Caudate nucleus (tissue), 63 donors: ENCODE measurements at places on chromosomes 1 and 21.

DNA sequence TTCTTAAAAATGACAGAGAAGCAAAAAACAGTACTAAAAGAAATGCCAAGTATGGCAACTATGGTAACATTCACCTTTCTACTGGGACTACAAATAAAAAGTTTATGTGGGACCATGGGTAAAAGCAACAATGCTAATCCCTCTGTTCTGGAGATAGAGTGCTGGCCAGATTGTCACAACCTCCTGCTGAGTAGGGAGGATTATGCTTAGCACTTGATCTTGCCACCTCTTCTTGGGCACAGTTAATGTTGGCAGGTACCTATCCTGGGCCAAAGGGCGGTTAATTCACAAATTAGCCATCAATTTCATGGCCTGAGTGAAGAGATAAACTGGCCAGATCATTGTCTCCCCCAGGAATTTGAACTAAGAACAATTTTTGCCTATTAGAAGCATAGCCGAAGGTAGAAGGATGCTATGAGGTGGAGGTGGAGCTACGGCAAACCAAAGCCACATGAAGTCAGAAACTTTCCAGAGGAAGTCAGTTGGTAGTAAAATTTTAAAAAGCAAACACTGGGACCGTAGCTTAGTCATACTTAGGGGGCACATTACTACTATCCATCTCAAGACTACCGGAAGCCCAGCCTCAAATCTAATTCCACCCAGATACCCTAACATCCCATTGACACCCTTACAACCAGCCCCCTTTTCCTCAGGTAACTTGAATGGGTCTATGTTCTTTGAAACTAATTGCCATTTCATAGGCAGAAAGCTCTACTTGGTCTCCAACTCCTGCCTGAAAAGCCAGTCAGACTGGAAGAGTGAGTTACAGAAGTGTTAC is 2.7 kb downstream of the SCYL3 start:
- DNase-seq: no peak

GRCh38 chr1:98969798-98970490 is 34.7 kb downstream of the PLPPR5 start:
- DNase-seq: no peak

GRCh38 chr1:48030696-48031365 is 33.6 kb upstream of the TRABD2B start:
- DNase-seq: no peak

DNA sequence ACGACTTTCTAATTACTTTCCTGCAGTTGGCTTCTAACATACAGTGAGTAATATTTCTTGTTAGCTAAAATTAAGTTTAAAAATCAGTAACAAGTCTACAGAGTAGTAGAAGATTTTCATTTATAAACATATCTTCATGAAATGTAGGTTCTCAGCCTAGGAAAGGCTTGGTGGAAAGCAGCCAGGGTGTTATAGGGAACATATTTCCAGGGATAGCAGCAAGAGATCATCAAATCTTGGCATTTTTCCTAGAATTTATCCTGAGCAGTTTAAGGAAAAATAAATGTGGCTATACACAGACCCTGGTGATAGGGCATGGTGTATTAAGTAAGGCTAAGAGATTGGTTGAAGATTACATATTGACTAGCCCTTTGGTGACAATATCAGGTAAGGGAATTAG is 203.5 kb upstream of the NEGR1 start:
- no peak for DNase-seq

DNA sequence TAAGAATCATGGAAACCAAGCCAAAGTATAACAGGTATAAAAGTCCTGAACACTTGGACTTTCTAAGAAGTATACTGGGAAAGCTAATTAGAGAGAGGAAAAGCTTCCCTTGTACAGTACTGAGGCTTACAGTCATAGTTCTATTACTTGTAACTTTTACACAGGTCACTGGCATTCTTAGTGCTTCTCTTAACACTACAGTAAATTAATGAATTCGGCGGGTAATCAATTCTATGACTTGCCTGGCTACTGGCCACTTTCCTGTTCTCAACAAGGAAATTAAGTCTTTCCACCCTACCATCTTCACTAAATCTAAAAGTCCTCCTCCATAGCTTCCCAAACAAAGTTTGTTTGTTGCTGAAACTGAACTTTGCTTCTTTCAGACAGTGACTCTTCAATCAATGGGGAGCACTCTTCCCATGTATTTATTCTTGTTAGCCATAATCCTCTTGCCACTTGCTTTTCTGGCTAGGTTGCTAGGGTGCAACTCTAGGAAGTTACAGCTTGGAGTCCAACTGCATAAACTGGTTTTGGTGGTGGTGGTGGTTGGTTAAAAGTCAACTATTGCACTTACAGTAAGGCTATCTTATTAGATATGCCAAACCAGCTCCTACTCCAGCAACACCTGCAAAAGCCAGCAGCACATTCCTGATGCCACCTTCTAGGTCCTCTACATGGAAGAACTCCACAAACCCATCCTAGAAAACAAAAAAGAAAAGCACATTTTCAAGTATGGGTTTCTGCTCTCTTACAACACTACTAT is 2.4 kb downstream of the MCL1 start:
- no peak for DNase-seq

DNA sequence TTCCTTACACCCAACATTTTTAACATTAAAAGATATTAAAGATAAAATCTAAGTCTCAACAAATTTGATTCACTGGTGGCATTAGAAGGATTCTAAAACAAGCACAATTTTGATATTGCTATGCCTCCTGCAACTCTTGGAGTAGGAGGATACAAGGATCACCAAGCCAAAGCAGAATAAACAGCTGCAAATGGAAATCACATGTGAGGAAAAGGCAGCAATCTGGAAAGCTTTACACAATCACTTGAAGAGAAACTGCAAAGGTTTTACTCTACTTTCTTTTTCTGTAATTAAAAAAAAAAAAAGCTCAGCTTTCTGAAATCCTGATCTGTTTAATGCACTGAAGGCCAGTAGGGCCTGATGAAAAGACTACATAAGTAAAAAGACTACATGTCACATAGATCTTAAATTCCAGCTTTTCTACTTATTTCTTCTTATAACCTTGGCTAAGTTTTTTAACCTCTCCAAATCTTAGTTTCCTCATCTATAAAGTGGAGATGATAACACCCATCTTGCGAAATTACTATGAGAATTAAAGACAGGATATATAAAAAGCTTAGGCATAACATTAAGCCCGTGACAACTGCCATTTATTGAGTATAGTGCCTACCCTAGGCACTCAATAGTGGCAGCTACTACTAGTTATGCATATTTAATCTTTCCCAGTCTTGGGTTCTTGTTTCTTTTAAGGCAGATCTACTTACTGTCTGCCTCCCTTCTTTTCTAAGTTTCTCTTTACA is 73.5 kb downstream of the EPS15 start:
- no peak for DNase-seq

GRCh38 chr1:53449693-53450092 is 9.5 kb upstream of the DMRTB1 start:
- DNase-seq: no peak

- no peak for DNase-seq
Observed at GRCh38 chr1:121595089-121595488, 410.3 kb downstream of the SRGAP2C start.

DNA sequence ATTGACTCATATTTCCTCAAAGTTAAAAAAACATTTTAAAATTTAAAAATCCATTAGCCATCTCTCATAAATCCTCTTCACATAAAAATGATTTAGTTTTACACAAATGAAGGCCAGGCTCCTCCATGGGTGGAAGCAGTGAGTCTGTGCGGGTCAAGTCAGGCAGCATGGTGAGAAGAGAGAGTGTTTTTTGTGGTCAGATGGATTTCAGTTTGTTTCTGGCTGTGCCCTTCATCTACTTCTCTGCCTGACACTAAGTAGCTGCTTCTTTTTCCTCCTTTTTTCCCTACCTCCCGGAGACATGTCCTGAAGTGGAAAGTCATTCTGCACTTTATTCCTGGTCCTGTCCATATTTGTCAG is 10.3 kb downstream of the PLA2G4A start:
- DNase-seq: no peak

GRCh38 chr1:13570924-13571323 is 12.7 kb upstream of the PDPN start:
- DNase-seq: no peak

DNA sequence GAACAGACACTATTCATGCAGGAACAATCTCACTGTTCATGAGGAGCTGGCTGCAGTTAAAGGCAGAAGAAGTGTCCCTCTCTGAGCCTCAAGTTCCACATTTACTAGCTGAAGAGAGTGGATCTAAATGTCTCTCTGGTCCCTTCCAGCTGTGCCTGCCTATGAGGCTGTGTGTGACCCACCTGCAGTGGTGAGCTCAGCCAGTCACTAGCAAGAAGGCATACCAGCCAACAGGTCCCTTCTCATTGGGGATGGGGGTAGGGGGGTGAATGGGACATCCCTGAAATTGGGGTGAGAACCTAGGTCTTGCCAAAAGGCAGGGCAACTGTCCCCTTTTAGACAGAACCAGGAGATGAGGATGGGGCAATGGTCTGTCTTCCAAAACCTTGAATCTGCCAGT is 13.6 kb downstream of the RD3 start:
- no peak for DNase-seq

DNA sequence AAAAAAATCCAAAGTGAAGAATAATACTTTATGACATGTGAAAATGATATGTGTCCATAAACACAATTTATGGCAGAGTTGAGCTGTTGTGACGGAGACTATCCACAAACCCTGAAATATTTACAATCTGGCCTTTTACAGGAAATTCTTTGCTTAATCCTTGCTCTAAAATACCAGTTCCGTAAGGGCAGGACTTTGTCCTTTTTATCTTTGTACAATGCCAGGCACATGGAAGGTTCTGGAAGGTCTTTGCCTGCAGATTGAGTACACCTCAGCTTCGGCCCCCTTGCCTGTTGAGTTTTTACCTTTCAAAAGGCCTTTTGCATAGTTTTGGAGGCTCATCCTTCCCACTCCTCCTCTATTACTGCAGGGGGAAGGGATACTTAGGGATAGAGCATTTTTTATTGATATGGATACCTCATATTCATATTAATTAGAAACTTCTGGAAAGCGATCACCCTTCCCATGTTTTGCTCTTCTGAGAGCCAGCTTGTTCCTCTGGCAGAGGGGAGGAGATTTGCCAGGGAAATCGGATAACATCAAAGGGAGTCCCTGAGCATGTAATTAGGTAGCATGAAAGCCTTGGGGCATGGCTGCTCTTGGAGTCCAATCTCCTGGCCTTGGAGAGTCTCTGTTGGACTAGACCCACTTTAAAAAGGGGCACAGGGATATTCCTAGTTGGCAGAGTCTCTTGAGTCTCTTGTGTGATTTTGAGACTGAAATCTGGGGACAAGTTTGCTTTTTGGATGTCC is 217.1 kb downstream of the KCNJ6 start:
- DNase-seq: no peak

DNA sequence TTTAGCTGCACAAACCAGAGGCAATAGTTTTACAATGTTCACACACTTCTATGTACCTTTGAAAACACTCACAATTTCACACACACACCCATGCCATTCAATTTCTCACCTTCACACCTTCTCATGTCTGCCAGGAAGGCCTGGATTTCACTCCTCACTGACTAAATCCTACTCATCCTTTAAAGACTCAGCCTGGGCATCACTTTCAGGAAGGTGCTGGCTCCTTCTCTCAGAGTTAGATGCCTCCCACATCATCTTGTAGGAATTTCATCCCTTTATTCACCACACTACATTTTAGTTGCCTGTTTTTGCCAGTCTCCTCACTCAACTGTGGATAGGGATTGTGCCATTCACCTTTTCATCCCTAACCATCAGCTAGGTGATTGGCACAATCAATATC is 2.3 kb downstream of the IL20 start:
- DNase-seq: no peak

GRCh38 chr1:9229549-9229948 is 5.0 kb upstream of the H6PD start:
- no peak for DNase-seq

GRCh38 chr1:8384088-8384487 is 66.2 kb downstream of the SLC45A1 start:
- DNase-seq: no peak

DNA sequence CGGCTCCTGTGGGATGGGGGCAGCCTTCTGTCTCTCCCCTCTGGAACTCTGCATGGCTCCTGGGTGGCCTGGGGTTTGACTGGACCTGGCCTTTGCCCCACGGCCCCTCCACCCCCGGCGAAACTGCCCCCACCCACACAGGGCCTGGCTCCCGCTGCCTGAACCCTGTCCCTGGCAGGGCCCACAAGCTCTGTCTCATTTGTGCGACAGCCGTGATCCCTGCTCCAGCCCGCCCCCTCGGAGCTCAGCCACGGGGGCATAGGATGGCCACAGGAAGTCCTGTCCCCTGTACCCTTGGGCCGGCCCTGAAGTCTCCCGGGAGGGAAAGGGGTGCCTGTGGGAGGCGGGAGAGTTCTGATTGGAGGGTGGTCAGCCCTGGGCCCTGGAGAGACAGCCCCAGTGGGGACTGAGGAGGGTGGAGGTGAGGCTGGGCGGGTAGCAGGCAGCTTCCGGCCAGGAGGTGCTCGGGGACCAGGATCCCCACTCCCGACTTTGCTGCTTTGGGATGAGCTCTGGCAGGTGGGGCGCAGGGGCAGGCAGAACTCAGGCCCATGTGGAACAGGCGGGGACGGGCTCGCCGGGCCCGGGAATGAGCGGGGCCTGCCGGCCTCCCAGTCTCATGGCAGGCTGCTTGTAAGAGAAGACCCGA is 45.1 kb downstream of the SLX9 start:
- DNase-seq: no peak

GRCh38 chr1:1841575-1841995 is 49.3 kb downstream of the GNB1 start:
- DNase-seq: no peak

GRCh38 chr21:44955798-44956175 is 16.0 kb downstream of the SLX9 start:
- DNase-seq: no peak

DNA sequence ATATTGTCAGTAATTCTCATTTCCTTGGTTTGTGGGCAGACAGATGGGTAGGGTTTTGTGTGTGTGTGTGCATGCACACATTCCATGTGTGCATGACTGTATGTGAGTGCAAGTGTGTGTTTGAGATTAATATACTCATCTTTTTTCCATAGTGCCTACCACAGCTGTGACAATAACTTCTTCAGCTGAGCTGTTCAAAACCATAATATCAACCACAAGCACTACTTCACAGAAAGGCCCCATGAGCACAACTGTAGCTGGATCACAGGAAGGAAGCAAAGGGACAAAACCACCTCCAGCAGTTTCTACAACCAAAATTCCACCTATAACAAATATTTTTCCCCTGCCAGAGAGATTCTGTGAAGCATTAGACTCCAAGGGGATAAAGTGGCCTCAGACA is 149.3 kb downstream of the ADGRL2 start:
- no peak for DNase-seq

GRCh38 chr1:91836331-91837040 is 49.5 kb downstream of the TGFBR3 start:
- DNase-seq: no peak
